Naive thymus-derived CD4-positive, alpha-beta T cell (primary cell): ENCODE measurements at places on chromosomes 7 and 10. TPM values are rescaled to one million over a fixed set of nuclear protein-coding genes. Genes with fewer than 3 reads are reported as not detected.

Gene TFR2
- 1.3 TPM for polyA plus RNA-seq

Gene PRKG1
- polyA plus RNA-seq = not detected

DNA sequence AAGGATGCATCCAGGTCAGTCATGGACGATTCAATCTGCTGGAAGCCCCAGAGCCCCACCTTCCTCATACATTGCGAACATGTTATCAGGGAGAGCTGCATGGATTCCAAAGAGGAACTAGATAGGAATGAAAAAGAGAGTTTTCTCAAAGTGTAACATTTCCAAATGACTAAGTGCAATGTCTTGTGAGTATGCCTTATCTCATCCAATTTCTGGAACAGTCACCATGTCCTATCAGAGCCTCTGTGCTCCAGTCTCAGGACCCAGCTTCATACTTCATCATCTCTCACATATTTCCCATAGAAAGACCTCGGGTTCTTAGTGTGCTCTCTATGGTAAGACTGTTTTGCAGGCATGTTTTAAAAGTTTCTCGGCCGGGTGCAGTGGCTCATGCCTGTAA is 26.8 kb downstream of the ZC3HC1 start:
- no peak for DNase-seq

DNA sequence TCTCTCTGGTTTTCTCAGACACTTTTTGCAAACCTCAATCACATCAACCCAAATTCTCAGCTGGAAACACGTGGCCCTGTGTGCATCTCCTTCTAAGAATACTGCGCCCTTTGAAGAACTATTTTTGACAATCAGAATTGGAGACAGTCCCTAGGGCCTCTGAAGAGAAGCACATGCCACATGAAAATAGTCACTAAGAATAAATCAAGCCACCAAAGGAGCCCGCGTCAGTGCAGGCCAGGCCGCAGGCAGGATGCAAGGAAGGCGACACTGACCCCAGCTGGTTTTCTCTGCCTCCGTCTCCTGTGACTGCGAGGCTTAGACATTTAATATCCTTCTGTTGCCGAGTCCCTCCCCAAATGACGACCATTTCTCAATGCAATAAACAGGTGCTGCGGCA is 88.0 kb upstream of the ADAM12 start:
- no peak for DNase-seq

DNA sequence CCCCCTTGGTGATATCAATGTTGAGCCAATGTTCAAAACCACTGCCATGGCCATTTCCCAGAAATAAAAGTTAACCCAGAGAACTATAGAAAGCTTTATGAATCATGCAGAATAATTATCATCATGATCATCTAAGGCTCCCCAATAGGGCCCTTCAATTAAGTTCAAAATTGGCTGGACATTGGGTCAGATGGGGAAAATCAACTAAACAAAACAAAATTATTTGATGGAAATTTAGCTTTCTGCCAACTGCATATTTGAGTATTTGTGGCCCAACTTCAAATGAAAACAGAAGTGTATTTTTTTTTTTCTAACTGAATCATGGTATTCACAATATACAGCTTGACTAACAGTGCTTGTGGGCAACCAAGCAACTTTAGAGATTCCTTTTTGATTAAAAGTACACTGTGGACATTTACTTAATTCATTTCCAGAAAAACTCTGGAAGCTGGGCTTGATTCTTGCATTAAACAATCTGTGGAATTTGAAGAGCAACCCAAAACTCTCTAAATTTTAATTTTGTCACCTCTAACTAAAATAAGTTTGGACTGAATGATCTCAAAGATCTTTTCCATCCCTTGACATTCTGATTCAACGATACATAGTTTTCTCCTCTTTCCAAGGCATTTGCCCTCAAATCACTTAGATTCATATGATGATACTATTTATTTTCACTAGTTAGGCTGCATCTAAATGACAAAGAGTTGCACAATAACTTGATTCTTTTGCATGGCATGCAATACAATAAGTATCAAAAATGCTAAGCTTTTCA is 203.2 kb downstream of the AHR start:
- no peak for DNase-seq

DNA sequence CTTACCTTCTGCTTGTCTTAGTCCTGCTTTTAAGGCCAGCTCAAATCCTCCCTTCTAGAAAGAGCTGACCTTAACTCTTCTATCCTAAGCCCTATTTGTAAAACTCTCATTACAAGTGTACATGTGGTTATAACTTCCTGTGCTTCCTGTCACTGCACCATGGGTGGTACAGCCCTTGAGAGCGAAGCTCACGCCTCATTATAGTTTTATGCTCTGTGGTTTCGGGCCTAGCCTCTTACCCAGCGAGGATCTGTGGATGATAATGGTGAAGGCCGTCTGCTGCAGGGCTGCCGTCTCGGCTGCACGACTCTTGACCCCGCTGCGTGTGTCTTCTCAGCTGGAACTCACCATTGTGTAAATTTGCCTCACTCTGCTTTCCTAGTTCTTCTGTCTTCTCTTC is 74.6 kb downstream of the CUL1 start:
- DNase-seq = no peak

DNA sequence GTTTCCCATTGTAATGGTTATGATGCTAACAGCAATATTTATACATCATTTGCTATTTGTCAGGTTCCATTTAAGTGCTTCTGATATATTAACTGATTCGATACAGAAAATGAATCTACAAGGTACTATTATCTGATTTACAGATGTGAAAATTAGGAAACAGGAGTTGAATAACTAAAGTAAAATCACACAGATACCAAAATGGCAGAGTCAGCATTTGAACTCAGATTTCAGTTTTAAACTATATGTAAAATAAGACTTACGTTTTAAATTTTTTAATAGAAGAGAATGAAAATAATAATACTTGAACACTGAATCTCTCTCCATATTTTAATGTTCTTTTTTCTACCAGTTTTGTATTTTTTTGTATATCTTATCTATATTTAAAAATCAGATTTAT is 313.2 kb downstream of the MDFIC start:
- no peak for DNase-seq

DNA sequence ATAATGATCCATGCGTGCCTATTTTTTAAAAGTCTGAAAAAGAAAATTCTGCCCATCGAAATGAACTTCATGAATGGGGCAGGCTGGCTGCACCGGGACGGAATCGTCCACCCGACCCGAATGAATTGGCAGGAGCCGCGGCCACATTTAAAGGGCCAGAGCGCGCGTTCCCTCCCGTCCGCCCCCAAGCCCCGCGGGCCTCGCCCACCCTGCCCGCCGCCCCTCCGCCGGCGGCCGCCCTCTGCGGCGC is 319 bp upstream of the GATA3 start:
- no peak for DNase-seq

- no peak for DNase-seq
Measured at GRCh38 chr7:84669177-84669732, 474.7 kb upstream of the SEMA3A start.

DNA sequence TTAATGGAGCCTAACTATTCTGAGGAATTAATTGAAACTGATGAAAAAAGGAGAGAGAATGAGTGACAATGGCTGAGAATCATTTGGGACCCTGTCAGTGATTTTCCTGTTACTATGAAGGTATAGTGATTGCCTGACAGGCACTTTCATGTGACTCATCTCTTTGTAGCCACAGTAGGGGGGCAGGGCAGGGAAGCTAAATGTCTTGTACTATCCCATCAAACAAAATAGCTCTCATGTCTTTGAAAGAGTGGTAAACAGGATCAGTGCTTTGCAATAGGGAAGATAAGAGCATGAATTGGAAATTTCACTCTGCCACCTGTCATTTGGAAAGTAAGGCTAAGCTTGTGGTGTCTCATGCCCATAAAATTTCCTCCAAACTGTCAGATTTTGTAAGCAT is 94.5 kb upstream of the GSDME start:
- no peak for DNase-seq

DNA sequence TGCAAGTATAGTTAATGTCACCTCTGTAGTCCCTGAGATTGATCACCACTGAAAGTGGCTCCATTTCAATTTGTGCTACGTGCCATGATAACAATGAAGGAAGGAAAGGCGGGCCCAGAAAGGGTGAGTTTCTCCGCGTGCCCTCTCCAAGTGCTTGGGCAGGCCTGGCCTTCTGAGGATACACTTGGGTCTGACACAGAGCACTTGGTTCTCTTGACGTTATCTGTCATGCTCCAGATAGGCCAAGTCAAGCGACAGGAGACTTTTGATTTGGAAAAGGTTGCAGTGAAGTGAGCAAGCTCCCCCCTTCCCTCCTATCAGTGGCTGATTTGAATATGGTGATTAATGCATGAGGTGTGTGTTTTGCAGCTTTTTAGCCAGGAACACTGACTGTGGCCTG is 160.9 kb upstream of the INSYN2A start:
- DNase-seq = no peak

GRCh38 chr10:133318494-133319127 is 9.9 kb downstream of the ZNF511 start:
- peak; percentile 53 for DNase-seq

DNA sequence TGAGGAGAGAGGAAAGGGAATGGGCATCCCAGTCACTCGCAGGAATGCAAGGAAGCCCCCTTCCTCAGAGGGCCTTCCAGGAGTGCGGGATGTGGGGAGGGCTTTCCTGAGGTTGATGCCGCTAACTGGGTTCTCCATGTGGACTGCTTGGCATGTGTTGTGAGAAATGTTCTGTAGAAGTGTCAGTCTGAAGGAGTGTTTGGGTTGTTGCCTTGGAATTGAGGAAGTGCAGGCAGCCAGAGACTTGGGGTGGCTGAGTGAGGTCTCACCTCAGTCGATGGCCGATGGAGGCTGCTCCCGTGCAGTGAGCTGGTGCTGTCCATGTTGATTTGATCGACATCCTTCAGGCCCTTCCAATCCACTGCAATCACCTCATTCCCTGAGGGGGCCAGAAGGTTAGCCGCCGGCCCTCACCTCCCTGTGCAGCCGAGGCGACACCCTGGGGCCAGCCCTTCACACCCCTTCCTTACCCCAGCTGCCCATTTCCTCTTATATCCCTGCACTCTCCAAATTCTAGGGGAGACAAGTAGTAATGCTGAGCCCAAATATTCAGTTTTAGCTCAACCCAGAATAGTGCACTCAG is 2.7 kb downstream of the FAM131B start:
- DNase-seq = no peak
